ENCODE measurements at places on chromosomes 12 and 14.

- no peak for DNase-seq
Observed at GRCh38 chr12:112194601-112195247, 69.4 kb downstream of the TRAFD1 start.

- DNase-seq, result no peak
Observed at GRCh38 chr12:104709692-104710435, 248.2 kb downstream of the SLC41A2 start.

DNA sequence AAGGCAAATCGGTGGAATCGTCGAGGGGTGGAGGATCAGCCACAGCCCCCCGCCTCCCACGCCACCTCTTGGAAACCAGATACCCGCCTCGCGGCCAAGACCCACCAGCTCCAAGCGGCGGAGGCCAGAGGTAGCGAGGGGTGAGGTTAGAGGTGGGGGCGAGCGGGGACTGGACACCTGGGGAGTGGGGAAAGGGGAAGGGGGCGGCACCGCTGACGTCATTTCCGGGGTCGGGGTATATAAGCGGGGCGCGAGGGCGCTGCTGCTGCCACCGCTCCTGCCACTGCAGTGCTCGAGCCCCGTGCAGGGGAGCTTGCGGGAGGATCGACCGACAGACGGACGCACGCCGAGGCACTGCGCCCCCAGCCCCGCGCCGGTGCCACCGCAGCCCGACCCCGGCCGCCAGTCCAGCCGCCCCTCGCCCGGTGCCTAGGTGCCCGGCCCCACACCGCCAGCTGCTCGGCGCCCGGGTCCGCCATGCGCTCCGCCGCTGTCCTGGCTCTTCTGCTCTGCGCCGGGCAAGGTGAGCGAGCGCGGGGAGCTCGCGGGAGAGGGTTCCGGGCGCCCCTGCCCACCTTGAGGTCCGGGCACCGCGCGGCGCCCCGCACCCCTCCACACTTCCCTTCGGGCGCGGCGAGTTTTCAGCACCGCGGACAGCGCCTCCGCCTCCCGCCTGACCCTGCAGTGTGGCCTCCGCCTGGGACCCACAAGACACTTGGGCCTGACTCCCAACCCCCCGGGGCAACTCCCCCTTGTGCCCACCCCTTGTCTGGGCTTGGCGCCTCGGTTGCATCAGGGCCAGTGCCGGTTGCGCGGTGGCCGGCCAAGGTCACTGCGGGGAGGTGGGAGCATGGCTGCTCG is at the start of gene CHGA:
Gene CHGA (plus strand): TSS at position 268 of the 861 bp plus-strand sequence. CDS start 210 bp downstream, at position 478.
- peak; percentile 47 for DNase-seq

DNA sequence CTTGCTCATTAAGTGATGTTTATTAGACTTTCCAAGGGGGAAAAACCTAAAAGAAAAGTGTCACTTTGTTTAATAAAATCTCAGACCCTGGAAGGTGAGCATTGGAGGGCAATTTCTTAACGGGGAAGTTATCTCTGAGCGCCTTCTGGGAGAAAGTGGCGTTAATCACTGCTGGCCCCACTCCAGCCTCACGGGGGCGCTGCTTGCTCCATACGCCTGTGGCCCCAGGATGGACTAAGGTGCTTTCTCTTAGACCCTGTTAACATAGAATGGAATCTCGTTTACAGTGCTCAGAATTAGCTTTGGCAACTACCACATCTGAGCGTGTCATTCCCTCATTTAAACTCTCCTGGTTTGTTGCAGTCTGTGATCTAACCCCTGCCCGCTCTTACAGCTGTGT is 16.4 kb upstream of the PRIMA1 start:
- DNase-seq, result no peak

GRCh38 chr12:31026202-31026601 is 47.5 kb upstream of the DDX11 start:
- no peak for DNase-seq

GRCh38 chr12:120687578-120688289 is 785 bp downstream of the MLEC start:
- DNase-seq, result peak; percentile 67

Data from stimulated activated effector memory CD8-positive, alpha-beta T cell treated with anti-CD3 and anti-CD28 coated beads, Interleukin-12 subunit alpha, Interleukin-12 subunit beta, amount 100 ng/mL, for 72 hours (primary cell).